Stimulated activated CD4-positive, alpha-beta T cell treated with anti-CD3 and anti-CD28 coated beads, Interleukin-2, amount 100 ng/mL, for 24 hours (primary cell): ENCODE measurements at places on chromosomes 5 and 9.

GRCh38 chr5:41507501-41507900 is 2.9 kb downstream of the PLCXD3 start:
- no peak for DNase-seq

DNA sequence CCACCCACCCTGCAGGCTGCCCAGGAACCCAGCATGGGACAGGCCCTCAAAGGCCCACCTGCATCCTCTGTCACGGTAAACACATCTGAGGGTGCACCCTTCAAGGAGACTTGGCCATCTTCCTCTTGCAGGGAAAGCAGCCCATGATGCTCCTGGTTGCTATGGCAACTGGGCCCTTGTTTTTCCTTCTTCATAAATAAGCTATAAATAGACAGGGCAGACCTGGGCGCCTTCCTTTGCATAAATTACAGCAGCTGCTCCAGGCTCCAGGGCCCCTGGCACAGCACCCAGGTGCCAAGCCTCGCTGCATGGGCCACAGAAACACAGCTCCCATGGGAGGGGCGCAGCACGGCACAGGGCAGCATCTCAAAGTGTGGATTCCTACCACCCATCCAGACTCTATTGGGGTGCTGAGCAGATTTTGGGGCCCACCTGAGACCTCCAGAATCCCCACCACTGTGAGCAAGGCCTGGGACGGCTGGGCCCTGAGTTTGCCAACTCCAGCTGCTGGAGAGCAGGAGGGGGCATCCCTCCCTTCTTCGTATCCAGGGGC is 5.8 kb upstream of the PSMB7 start:
- DNase-seq = no peak

- no peak for DNase-seq
Measured at GRCh38 chr5:21685522-21685921, 1167.6 kb downstream of the CDH12 start.

DNA sequence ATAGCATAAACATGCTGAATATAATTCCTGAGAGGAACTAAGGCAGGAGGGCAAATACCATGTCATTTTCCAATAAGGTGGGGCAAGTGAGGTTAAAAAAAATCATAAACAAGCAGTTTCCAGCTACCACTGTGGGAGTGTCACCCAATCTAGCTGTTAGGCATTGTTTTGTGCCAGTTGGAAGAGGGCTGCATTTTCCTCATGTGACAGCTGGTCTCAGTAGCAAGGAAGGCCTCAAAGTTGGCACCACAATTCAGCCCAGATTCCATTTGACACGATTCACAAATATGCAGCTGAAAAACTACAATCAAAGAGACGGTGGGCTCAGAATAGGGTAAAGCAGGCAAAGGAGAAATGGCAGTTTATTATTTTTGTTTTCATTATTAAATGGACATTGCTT is 636.1 kb downstream of the KIF4B start:
- no peak for DNase-seq

DNA sequence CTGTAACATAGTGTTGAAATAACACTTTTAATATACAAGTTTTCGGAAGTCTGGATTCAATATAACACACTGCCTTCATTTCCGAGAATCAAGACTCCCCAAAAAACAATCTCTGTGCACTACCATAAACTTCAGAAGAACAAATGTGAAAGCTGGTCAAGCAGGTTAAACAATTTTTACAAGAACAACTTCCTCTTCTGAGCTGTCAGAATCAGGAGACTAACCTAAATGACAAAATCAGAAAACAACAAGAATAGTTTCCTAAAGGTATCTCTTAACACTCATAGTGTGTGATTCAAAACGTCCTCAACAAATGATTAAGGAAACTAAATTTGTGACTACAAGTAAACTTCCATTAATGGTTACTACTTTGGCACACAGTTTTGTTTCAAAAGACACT is 11.6 kb downstream of the C9orf72 start:
- DNase-seq = no peak

GRCh38 chr5:64876203-64876602 is 107.5 kb downstream of the CWC27 start:
- DNase-seq = no peak

DNA sequence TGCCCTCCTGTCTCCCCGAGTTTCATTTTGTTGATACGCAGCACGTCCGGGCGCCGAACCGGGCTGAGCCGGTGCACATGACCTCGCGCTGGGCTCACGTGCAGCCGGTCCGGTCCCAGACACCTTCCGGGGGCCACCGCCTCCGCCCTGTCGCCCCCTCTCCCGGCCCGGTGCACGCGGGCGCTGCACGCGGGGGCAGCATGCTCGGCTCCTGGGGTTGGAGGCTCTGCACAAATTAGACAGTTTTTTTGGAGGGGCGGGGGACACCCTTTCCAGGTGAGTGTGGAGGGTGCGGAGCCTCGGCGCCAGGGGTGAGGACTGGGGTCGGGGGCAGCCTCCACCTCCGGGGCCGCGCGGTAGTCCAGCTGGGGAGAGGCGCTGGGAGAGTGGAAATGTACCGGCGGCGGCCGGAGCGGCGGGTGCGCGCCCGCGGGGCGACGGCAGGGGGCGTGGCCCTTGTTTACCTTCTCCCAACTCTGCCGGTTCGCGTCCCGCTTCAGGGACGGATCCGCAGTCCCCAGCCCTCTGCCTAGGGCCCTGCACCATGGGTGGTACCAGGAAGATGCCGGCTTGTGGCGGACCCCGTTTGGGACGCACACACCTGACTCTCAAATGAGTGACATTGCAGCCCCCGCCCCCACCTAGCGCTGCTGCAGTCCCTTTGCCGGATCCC is 1.1 kb downstream of the JADE2 start:
- DNase-seq = peak; percentile 87

DNA sequence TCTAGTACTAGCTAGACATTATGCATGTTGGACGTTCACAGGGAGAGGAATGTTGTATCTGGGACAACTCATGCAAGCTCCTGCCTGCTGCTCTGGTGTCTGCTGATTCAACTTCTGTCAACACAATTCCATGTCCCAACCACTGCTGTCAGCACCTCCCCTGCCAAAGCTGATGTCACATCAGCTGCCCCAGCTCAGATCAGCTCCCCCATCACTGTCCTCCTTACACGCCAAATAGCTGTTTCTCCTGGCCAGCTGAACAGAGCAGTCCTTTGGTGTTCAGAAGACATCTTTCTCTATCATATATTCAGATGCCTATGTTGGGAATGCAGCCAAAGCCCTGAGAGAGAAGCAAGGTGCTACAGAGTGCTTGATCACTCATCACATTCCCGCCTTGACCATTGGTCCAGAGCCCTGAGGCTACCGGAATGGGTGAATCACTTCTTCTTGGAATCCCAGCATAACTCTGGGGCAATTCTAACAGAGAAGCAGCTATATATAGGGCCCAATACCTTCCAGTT is 223.3 kb downstream of the SEC61B start:
- DNase-seq = no peak

DNA sequence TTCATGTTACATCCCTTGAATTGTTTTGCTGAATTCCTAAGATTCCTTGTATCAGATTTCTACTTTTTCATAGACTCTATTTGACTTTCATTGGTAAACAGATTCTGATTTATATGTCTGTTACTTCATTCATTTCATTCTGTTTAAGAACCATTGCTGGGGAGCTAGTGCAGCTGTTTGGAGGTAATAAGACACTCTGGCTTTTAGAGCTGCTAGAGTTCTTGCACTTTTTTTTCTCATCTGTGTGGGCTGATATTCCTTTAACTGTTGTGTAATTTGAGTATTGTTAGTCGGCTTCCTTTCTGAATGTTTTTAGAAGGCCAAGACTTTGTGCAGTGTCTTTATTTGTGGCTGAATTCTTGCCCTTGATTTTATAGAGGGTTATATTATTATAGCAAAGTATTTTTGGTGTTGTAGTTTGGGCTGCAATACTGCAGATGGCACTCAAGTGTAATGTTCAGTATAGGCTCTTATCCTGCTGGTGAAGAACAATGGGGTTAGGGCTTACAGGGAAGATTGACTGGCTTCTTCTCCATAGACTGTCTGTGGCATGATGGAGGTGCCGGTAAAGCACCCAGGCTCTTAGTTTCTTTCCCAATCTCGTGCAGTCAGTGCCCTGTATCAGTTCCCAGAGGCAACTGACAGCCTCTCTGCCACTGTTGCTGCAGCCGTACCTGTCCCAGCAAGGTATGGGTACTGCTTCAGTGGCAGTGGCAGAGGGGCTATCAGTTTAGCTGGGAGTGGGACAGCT is 162.2 kb downstream of the OXCT1 start:
- DNase-seq = no peak

GRCh38 chr9:93116072-93116961 is 17.7 kb downstream of the NINJ1 start:
- DNase-seq = no peak

DNA sequence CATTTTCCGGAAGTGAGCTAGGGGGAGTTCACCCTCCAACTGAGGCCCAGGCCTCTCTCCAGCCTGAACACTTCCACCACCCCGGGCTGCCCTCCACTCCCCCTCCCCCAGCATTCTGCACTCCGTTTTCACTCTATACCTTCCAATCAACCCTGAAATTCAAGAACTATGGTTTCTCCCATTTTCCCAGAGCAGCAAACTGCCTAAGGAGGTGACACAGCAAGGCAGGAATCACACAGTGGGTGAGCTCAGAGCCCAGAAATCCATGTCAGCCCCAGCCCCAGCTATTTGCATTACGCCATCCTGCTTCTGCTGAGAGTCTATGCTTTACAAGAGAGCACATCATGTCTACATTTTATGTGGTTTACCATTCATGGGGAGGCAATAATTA is 11.9 kb downstream of the MSX2 start:
- DNase-seq = no peak

- peak; percentile 73 for DNase-seq
Measured at GRCh38 chr5:156920042-156920860, 42.8 kb downstream of the TIMD4 start.

- DNase-seq = no peak
Measured at GRCh38 chr9:16063241-16063591, 510.4 kb downstream of the CCDC171 start.

DNA sequence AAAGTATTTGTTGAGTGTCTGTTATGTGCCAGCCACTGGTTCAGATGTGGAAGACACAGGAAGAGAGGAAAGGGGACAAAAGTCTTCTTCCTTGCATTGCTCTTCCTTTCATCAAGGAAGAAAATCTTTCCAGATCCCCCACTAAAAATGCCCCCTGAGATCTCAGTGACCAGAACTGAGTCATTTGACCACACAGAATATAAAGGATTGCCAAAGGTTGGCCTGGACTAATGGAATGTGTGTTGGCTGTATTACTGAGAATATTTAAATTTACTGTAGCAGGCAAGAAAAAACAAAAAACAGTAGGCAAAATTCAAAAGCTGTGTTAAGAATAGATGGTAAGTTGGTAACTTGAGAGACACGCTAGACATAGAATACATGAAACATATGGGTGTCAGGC is 10.0 kb upstream of the SEPTIN8 start:
- DNase-seq = no peak

DNA sequence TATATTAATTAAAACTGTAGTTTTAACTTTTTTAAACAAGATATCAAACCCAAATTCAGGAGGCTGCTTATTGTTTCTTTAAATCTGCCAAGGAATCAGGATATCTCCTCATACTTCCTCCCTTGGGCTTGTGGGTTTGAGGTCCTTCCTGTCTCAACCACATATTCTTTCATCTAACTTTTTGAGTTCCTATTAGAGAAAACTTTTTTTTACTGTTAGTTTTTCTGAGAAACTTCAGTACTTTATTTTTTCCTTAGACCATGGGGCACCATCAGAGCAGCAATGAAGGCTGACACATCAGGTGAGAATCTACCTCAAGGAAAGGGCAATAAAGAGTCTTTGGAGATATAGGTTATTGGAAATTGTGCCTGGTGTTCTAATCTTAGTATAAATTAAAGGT is 56.7 kb downstream of the TSSK1B start:
- DNase-seq = no peak

DNA sequence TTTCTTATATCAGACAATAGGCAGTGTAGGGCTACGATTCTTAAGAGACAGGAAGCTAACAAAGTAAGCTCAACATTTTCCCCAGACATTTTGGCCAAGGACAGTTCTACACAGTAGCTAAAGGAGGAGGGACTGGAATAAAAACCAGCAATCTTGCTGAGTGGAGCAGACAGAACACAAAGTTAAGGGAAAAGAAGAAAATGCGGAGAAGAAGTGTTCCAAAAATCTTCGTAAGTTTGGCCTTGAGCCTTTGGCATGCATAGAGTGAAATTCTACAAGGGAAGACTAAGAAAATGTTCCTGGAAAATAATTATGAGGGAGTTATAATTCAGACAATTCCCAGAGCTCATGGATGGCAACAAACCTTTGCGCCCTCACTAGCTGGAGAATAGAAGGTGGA is 748.0 kb upstream of the CTNND2 start:
- no peak for DNase-seq

DNA sequence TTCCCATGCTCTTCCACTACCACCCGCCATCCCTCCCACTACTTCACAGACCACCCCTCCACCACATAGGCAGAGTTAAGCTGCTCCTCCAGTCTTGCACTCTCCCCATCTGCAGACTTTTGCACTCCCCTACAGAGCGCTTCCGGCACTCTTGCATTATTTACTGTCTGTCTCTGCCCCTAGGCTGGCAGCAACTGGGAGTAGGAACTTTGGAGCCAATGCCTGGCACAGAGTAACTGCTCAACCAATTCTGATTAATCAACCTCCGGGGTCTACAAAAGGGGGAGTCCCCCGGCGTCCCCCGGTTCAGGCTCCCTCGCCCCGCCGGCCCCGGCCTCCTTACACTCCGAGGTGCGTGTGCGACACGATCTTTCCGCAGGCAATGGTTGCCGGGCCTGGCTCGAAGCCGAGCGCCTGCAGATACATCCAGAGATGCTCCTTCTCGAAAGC is 498 bp downstream of the HAUS6 start:
- peak; percentile 14 for DNase-seq

- no peak for DNase-seq
Measured at GRCh38 chr9:93477397-93477796, 24.0 kb upstream of the FAM120AOS start.

DNA sequence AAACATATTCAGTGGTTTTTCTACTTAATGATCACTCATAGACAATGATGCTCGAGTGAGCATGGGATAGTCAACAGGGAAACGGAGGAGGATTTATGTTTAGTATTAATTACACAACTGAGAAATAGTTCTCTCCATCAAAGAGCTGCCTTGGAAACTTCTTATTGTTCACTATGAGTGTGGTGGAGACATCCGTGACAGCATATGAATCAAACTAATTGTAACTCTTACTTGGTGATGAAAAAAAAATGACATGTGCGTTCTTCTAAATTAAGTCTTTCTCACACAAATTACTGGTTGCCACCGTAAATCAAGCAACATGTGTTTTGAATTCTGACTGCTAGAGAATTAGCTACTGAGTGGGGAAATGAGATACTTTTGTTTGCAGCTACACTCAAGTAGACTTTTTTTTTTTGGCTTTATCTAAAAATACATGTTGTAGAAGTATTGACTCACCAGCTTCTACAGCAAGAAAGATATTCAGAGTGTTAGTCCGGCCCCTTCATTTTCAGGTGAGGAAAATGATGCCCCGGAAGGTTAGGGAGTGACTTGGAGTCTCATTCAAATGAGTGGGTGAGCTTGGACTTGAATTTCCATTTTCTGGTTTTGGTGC is 179.4 kb downstream of the CFAP90 start:
- no peak for DNase-seq

- DNase-seq = no peak
Measured at GRCh38 chr9:129370770-129371169, 192.7 kb upstream of the IER5L start.
